ENCODE measurements at places on chromosomes 16 and 17.

DNA sequence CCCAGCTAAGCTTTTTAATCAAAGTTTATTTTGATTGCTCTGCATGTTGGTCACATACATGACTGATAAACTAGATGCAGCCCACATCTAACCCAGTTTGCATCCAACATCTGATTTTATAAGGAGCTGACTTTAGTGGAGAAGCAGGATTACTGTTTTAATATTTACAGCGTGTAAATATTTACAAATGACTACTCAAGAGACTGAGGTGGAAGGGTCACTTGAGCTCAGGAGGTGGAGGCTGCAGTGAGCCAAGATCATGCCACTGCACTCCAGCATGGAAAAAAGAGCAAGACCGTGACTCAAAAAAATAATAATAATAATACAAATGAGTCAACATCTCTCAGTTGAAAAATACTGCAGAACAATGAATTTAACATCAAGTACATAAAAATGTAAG is 50.8 kb downstream of the PARN start:
- no peak for DNase-seq

DNA sequence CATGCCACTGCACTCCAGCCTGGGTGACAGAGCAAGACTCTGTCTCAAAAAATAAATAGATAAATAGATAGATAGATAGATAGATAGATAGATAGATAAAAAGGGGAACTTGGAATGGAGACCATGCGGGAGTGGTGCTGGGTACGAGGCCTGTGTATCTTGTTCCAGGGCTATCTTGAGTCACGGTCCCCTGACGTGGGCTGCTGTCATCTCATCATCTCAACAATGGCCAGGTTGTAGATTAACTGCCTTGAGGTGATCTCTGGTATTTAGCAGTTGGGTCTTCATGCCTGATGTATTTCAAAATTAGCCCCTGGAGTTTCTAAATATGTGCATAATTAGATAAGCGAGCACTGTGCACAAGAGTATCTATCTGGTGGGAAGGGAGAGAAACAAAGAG is 212.1 kb downstream of the CDRT15L2 start:
- no peak for DNase-seq

- peak; percentile 39 for DNase-seq
Measured at GRCh38 chr17:36533935-36534839, 481 bp downstream of the MYO19 start.

DNA sequence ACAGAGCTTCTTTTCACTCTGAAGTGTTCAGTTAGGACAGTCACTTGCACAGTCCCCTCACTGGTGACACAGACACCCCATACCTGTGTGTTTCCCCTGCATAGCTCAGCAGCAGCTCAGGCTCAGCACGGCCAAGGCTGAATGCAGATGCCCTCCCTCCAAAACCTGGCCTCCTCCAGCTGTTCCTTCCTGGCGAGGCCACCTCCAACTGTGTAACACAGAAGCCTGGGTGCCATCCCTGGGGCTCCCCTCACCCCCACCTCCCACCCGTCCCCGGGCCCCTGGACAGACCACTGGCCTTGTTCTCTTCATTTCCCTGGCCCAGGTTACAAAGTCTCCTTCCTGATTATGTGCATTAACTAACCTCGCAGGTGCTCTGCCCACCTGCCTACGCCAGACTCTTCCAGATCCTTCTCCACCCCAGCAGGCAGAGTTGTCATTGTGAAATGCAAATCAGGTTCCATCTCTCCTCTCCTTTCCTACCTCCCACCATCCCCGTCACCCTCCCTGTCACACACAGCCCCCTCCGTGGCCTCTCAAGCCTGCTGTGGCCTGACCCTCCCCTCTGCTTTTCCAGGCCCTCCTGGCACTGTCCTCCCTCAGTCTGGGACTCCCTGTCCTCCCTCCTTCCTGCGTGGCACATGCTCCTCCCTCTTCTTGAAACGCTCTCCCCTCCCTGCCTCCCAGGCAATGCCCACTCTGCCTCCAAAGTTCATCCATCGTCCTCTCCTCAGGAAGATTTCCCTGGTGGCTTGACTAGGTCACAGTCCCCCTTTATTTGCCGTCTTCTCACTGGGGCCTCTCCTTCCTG is 26.4 kb downstream of the MLYCD start:
- DNase-seq, result no peak

DNA sequence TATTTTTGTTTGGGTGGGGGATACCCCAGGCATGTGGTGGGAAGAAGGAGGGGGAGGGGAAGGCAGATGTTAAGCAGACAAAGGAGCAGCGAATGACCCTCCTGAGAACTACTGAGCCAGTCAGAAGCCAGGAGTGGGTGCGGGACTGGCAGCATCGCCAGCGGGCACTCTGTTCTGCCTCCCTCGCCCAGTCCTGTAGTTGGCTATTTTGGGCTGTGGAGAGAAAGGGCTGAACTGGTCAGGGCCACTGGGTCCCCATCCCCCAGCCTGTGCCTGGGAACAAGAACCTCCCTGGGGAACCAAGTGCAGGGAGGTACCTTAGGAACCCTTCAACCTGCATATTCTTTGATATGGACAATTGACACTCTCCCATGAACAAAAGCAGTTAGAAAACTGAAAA is 6.4 kb downstream of the LRRC3C start:
- DNase-seq, result no peak

DNA sequence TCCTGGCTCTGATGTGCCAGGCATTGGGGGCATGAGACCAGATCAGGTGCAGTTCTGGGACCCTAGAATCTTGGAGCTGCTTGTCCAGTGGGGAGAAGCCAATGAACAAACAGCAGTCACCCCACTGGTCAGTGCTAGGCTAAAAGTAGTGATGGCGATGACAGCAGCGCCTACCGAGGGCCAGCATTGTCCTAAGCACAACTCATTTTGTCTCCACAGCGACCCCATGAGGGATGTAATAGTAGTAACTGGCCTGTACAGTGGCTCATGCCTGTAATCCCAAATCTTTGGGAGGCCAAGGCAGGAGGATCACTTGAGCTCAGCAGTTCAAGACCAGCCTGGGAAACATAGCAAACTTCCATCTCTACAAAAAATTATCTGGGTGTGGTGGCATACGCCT is 6.2 kb downstream of the SMCR8 start:
- DNase-seq, result no peak

GRCh38 chr17:2713881-2714280 is 2.3 kb upstream of the CLUH start:
- DNase-seq, result no peak

DNA sequence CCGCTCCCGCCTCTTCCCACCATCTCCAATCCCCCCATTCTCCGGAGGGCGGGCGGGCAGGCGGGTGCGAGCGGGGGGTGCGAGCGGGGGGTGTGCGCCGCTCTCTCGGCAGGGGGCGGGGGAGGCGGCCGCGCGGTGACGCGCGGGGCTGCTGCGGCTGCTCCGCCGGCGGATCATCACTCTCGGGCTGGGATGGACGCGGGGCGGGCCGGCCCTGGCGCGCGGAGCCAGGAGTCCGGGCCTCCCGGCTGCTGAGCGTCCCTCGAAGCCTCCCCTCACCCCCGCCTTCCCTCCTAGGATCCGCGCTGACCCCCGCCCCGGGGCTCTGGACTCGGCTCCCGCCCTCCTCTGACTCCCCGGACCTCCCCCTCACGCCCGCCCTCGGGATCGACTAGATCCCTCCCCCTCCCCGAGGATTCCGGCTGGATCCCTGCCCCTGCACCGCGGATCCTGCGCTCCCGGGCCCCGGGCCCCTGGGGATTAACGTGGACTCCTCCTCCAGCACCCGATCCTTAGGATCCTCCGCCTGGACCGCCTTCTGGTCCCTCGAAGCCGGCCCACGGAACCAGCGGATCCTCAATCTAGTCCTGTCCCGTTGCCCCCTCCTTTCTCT is 946 bp upstream of the TMEM256 start:
- peak; percentile 14 for DNase-seq

DNA sequence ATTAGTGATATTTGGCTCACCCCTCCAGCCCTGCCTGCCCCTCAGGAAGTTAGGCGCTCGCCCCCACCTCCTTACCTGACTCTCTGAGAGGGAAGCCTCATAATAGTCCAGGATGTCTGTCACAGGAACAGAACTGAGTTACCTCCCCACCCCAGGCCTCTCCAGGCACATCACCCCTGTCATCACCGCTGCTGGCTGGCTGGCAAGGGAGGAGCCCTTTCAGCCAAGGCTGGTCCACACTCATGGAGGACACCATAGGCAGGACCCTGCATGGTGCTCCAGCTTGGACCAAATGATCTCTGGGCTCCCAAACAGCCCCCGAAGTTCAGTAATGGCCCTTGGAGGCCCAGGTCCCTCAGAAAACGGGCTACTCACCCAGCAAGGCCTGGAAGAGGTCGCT is 1.5 kb downstream of the DLG4 start:
- no peak for DNase-seq

DNA sequence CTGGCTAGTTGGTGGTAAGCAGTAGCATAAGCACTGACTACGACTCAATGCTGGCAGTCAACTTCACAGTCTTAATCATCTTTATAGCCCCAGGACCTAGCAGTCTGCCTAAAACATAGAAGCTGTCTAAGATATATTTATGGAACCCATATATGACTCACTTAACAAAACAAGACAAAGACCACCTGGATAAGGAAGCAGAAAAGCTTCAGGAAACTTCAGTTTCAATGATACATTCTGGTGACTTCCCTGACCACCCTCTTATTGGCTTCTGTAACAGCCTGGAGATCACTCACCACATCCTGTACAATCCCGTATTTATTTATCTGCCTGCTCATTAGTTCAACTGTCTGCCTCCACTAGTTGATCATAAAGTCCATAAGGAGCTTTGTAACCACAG is 95.5 kb downstream of the PMP22 start:
- DNase-seq, result no peak

DNA sequence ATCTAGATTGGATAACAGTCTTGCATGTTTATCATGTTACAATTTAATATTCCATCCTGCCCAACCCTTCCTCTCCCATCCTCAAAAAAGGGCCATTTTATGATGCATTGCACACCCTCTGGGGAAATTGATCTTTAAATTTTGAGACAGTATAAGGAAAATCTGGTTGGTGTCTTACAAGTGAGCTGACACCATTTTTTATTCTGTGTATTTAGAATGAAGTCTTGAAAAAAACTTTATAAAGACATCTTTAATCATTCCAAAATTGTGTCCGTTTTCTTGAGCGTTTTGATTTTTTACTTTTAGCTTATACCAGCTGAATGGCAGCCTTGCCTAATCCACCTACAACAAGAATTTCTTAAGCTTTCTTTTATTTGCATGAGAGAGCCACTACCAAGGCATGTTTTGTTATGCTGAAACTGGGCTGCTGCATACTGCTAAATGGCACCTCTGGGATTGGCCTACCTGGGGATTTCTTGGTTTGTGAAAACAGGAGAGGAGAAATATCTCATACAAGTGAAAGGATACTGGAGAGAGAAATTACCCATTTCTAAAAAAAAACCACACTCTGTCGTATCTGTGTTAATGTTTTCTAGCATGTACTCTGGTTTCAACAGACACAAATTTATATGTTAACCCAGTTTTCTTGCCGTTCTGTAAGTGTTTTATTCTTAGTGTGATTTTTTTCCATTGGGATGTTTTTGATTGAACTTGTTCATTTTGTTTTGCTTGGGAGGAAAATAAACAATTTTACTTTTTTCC is 52.2 kb downstream of the TUBD1 start:
- peak; percentile 41 for DNase-seq

DNA sequence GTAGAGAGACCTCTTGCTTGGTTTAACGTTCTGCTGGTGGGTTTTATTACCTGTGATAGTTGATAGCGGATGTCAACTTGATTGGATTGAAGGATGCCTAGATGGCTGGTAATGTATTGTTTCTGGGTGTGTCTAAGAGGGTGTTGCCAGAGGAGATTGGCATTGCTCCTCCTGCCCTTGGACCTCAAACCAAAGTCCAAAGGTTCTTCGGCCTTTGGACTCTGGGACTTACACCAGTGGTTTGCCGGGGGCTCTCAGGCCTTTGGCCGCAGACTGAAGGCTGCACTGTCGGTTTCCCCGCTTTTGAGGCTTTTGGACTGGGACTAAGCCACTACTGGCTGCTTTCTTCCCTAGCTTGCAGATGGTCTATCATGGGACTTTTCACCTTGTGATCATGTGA is 17.5 kb upstream of the TNRC6C start:
- no peak for DNase-seq

- no peak for DNase-seq
Measured at GRCh38 chr17:80565343-80566053, 20.9 kb downstream of the RPTOR start.

Measured in suppressor macrophage (primary cell).